ENCODE measurements at places on chromosomes 1 and 21.

GRCh38 chr1:2312160-2312514 lies 79.2 kb downstream of the MORN1 start:
- no peak for DNase-seq
- H3K36me3 ChIP-seq = peaks cover 15% of the 10 kb centered on the region
- H3K4me1 ChIP-seq = peaks cover 51% of the 10 kb centered on the region
- peak overlapping the region; percentile 46 for H3K27ac ChIP-seq

GRCh38 chr1:166840309-166841274 lies 1.3 kb downstream of the POGK start:
- no peak overlapping the region for H3K27ac ChIP-seq
- H3K27me3 ChIP-seq = no peaks in the 10 kb centered on the region
- H3K36me3 ChIP-seq = peaks cover 38% of the 10 kb centered on the region

DNA sequence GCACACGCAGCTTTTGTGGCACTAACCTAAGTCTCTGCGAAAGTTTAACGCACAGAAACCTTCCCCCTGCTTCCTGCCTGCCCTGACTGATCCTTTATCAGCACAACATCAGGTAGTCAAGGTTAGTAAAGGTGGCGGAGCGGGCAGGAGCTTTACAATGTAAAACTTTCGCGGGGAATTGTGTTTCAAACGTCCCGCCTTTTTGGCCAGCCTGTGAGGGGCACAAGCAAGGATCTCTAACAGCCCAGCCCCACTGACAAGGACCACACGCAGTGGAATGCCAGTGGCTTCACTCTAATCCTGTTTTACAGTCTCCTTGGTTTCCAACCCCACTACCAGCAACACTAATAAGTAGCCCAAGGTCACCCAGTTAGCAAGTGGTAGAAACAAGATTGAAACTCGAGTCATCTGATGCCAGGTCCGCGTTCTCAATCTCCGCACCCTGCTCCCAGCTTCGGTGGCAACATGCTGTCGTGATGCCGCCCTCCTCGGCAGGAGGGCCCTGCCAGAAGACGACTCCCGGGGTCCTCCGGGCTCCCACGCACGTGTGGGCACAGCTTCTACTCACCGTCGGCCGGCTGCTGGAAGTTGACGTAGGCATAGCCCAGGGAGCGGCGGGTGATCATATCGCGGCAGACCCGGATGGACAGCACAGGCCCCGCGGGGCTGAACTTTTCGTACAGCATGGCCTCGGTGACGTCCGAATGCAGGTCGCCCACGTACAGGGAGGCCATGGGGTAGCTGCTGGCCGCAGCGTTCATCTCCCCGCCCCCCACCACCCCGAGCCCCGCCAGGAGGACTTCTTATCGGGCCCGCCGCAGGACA lies 1.2 kb downstream of the PABPC4 start:
- no peaks in the 10 kb centered on the region for H3K27me3 ChIP-seq
- H3K4me3 ChIP-seq = peak overlapping the region; percentile 90
- H3K27ac ChIP-seq = no peak overlapping the region
- peak; percentile 11 for DNase-seq

DNA sequence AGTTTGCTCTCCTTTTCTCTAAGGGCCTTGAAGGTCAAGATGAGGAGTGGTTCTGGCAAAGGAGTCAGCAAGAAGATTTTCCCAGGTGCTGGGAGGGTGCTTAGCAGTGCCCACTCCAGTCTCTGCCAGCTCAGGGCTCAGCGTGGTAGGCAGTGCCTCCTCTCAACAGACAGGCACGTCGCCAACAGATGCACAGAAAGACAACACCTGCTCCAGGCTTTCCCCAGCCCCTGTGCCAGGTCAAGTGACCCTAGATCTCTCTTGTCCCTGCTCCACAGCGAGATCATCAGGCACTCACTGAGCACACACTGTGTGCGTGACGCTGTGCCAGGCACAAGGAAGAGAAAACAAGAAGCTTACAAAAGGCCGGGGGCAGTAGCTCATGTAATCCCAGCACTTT lies 86.0 kb downstream of the CASZ1 start:
- H3K4me1 ChIP-seq = peaks cover 51% of the 10 kb centered on the region
- H3K27me3 ChIP-seq = peaks cover 10% of the 10 kb centered on the region
- no peak for DNase-seq
- H3K4me3 ChIP-seq = no peak overlapping the region
- no peaks in the 10 kb centered on the region for H3K36me3 ChIP-seq

Data from neuronal stem cell (in vitro differentiated cells).